Activated T-cell treated with anti-CD3 and anti-CD28 coated beads, Interleukin-2, amount 50 U/mL, for 4 hours (primary cell): ENCODE measurements at places on chromosomes 13 and 19.
A peak's percentile ranks its signal among the peaks of the same experiment; 100 is the strongest.

DNA sequence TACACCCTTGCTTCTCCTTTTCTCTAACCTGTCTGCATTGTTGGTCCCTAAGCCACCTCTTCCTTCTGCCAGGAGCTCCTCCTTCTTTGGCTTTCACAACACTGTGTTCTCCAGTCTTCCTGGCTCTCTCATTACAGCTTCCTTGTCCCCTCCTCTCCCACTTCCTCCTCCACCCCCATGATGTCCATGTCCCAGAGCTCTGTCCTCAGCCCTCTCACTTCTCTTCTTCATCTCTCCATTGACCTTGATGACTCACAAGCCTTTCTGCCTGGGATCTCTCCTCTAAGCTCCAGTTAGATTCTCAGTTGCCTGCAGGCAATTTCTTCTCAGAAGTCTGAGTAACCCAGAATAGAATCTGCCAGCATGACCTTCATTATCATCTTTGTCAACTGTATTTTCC is 100.3 kb upstream of the WASF3 start:
- no peak for DNase-seq

GRCh38 chr19:16088351-16089009 is 12.2 kb downstream of the TPM4 start:
- DNase-seq: no peak

- DNase-seq: no peak
These were observed 741 bp downstream of the PLEKHF1 start for GRCh38 chr19:29665826-29666577.

DNA sequence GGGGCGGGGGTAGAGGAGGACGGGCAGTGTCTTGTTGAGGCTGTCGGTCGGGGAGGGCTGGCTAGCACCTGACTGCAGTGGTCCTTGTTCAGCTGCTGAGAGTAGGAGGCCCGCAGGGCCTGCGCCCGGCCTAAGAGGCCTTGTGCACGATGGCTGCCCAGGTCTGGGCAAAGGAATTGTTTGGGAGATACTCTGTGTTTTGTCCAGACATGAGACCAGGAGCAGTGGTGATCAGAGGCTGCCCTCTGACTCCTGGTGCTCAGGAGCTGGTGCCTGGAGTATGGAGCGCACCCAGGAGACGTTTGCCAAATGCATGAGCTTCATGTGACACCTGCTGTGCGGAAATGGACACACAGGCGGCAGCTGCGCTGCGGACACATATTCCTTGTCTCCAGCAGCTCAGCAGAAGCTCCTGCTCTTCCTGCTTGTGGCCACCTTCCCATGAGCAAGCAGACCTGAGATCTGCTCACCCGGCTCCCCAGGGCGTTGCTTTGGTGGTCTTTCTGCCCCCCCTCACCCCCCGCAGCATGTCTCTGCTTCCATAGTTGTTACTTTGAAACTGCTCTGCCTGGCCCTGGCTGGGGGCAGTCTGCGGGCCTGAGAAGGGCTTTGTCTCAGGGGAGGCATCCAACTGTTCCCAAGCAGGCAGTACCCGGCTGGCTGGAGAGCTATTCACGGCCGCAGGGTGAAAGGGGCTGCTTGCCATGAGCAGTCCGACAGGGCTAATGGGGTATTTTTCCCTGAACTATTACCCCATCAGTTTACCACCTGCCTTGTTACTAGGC is 163.9 kb downstream of the TEX29 start:
- no peak for DNase-seq

- no peak for DNase-seq
These were observed 564 bp downstream of the HS6ST3 start for GRCh38 chr13:96090240-96091101.

GRCh38 chr13:104975272-104975671 is 1560.2 kb downstream of the EFNB2 start:
- DNase-seq: no peak

DNA sequence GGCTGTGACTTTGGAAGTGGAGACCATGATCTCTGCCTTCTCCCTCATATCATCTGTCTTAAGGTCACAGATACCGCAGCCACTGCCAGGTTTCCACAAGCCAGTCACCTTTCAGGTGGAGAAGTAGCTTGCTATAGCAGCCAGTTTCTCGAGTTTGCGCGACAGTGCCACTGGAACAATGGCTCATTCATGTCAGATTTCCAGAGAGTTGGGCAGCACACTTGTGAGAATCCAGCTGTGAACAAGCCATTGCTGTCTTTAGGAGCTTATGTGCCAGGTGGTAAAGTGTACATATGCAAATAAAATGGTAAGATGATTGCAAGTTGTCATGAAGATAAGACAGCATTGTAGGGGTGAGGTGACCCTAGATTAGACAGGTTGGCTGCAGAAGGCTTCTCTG is 22.3 kb downstream of the GARRE1 start:
- no peak for DNase-seq

DNA sequence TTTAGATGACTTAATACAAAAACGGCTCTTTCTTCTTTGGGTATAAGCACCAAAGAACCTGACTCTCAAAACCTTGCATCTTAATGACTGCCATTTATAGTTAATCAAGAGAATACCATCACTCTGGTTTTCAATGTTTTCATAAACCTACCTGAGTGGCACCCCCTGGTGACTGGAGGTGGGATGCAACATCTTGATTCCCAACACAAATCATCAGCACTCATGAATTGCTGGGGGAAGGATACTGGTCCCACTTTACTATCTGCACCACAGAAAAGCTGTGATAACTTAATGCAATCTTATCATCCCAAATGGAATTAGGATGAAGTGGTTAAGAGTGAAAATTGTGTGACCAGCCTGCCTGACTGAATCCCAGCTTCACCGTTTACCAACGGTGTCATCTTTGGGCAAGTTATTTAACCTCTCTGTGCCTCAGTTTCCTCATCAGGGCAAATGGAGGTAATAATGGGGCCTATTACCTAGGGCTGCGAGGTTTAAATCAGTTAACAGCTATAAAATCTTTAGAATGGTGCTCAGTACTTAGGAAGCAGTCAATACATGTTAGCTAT is 366.4 kb downstream of the KLF12 start:
- peak; percentile 12 for DNase-seq

GRCh38 chr19:34519602-34520001 is 38.0 kb downstream of the WTIP start:
- DNase-seq: no peak

DNA sequence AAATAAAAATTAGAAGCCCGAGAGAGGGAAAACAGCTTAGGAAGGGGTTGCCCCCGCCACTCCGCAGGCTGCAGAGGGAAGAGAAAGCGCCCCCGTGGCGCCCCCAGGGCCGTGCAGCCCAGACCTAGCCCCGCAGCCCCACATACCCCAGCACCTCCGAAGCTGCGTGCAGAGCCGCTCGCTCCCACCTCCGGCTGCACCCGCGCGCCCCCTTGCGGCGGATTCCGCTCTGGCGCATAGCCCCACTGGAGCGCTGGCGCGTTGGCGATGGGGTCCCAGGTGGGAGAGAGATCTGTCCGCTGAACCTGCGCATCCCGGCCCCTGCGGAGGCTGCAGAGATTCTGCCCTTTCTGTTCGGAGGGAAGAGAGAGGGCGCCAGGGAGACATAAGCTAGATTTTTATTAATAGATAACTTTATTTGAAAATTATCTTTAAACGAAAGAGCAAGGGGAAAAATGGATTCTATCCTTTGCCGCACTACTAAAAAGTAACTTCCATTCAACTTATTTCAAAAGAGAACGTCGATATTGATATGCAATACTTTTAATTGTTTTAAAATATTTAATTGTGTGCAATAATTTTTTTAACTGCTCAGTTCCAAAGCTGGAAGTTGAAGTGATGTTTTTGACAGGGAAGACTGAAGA is 11.7 kb upstream of the CLN5 start:
- peak; percentile 86 for DNase-seq

DNA sequence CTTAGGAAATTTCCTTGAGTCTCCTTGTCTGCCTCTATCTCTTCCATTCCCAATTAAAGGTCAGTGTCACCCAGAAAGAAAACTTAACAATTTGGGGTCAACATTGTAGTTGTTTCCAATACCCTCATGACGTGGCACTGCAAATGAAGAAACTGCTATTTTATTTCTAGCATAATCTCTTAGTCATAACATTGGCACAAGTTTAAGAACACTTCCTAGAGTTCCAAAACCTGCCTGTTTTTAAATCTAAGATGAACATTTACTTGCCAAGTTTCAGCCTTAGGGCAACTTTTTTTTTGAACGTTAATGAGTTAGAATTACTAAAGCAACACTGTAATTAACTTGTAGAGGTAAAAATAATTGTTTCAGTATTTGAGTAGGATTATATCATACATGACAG is 108.0 kb downstream of the LMO7 start:
- no peak for DNase-seq

- no peak for DNase-seq
These were observed 209.3 kb downstream of the KCNRG start for GRCh38 chr13:50224534-50224933.

- DNase-seq: no peak
These were observed 2.2 kb downstream of the TNNT1 start for GRCh38 chr19:55146705-55147273.

- DNase-seq: peak; percentile 55
These were observed 575 bp downstream of the SHFL start for GRCh38 chr19:10086591-10087192.

DNA sequence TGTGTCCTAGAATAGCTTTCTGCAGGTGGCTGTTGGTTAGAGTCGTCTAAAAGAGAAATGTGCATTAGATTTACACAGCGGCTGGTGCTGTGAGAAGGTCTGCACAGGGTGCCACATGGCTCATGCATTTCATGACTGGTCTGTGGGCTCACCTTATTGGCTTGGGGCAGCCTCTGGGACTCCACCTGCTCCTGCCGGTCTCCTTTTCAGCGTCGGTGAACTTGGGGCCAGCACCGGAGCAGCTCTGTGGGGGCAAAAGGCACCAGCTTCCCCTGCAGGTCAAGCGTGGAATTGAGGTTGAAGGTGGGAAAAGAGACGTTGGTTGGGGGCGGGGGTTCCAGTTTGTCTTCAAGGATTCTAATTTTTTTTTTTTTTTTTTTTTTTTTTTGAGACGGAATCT is 3.1 kb upstream of the PNMA8C start:
- no peak for DNase-seq
